ENCODE measurements at places on chromosomes 12 and 14. TPM values are rescaled to one million over a fixed set of nuclear protein-coding genes. Genes with fewer than 3 reads are reported as not detected.

The PIGH gene
- 25.7 TPM for total RNA-seq

The RIMBP2 gene
- total RNA-seq: 1.0 TPM

The FAM222A gene
- 5.5 TPM for total RNA-seq

The ITGA5 gene
- 108 TPM for total RNA-seq

The DPY19L2 gene
- total RNA-seq: 7.5 TPM

The SYCP3 gene
- 0.26 TPM for total RNA-seq

The PELI2 gene
- total RNA-seq: 5.5 TPM

The TMEM119 gene
- not detected for total RNA-seq

The GPR162 gene
- total RNA-seq: 23.2 TPM

The ATXN2 gene
- 94.4 TPM for total RNA-seq

GRCh38 chr14:83118029-83118428 is 1584.4 kb upstream of the SEL1L start:
- no peak for DNase-seq

DNA sequence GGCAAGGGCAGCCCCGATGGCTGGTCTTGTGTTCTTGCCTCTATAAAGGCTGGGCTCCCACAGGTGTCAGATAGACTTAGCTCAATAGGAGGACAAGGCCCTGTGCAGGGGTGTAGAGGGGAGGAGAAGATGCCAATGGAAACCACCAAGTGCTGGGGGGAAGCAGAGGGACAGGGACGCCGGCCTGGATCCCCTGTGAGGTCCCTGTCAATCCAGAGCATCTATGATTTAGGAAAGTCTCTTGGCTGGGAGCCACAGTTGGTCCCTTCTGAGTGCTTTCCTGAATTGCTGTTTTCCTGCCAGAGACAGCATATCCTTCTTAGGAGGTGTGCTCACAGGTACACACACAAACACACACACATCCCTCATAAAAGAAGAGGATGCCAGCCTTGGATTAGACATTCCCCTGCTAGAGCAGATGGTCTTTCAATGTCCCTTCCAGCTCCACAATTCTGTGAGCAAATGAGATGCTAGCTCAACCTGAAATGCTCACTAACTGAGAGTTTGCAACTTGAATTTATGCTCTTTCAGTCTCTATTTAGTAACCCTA is 62.7 kb downstream of the TTC7B start:
- DNase-seq: no peak

GRCh38 chr14:81256289-81256960 is 35.7 kb upstream of the GTF2A1 start:
- no peak for DNase-seq

- DNase-seq: no peak
Observed at GRCh38 chr12:95681210-95681765, 109.3 kb downstream of the NTN4 start.

DNA sequence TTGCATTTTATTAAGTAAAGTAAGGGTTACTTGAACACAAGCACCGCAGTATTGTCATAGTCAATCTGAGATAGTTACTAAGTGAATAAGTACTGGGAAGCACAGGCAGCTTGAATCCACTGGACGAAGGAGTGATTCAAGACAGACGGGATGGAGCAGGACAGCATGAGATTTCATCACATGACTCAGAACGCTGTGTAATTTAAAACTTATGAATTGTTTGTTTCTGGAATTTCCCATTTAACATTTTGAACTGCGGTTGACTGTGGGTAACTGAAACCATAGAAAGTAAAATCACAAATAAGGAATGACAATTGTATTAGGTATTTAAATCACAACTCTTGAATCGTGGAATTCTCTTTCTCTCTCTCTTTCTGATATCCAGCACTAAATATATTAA is 1630.4 kb upstream of the SEL1L start:
- DNase-seq: no peak

- DNase-seq: no peak
Observed at GRCh38 chr14:23055621-23056144, 1.6 kb downstream of the CDH24 start.

DNA sequence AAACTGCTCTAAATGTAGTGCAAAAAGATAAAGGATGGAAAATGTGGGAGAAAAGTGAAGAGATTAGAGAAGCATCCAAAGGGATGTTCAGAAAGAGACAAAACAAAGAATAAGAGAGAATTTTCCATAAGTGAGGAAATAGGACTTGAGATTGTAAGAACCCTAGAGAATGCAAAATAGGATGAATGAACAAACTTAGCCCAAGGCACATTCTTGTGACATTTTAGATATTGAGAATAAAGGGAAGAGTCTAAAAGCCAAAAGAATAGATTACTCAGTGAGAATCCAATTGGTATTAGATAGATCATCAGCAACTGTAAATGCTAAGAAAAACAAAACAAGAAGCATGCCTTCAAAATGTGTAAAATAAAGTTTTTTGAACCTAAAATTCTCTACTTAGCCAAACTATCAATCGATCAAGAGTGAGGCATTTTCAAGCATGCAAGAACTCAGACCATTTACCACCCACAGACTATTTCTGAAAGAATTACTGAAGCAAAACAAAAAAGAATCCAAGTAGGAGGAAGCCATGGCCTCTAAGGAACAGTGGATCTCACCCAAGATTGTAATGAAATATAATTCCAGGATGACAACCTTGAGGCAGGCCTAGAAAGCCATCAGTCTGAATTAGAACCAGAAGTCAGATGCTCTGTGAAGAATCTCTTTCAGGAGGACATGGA is 33.5 kb downstream of the DYRK2 start:
- DNase-seq: no peak

GRCh38 chr12:42097971-42098370 is 46.7 kb downstream of the GXYLT1 start:
- DNase-seq: no peak

- no peak for DNase-seq
Observed at GRCh38 chr14:52060080-52060479, 8.8 kb downstream of the NID2 start.

GRCh38 chr14:69427596-69427995 is 29.1 kb downstream of the SLC39A9 start:
- DNase-seq: no peak

- DNase-seq: no peak
Observed at GRCh38 chr14:61668282-61668681, 27.0 kb upstream of the HIF1A start.

DNA sequence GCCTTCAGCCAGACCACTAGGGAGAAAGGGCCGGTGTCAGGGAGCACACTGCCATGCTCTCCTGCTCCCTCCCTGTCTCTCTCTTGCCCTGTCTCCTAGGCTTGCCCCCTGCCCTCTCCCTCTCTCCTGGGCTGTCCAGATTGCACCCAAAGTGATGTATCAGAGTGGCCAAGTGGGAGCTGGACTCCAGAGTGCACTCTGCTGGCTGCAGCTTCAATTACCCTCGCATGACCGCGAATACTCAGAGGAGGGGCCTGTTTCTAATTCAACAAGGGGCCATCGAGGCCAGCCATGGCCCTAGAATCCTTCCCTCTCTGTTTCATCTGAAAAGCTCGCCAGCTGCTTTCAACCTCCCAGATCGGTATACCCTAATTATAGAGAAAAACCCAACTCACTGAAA is 206.4 kb upstream of the FKBP4 start:
- no peak for DNase-seq

DNA sequence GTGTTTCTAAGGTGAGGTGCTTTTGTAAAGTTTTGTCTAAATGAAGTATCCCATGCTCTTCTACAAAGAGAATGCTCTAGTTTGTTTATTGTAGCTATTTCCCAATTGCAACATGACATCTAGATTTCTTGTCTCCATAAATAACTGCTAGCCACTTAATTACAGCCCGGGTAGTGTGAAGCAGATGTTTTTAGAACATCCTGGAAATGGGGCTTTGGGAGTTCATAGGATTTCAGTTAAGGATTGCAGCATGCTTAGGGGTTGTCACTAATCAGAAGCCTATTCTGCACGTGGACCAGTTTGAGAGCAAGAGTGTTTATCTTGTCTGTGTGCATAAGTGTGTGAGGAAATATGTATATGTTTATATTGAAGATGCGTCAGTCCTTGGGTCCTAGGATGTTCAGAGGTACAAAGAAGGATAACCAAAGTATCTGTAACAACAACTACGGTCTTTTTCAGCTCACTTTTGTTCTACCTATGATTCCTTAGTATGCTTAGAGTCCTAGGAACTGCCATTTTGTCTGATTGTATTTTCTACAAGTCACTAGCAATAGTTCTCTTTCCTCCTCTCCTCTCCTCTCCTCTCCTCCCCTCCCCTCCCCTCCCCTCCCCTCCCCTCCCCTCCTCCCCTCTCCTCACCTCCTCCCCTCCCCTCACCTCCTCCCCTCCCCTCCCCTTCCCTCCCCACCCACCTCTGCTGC is 135.3 kb downstream of the ACSS3 start:
- DNase-seq: no peak

DNA sequence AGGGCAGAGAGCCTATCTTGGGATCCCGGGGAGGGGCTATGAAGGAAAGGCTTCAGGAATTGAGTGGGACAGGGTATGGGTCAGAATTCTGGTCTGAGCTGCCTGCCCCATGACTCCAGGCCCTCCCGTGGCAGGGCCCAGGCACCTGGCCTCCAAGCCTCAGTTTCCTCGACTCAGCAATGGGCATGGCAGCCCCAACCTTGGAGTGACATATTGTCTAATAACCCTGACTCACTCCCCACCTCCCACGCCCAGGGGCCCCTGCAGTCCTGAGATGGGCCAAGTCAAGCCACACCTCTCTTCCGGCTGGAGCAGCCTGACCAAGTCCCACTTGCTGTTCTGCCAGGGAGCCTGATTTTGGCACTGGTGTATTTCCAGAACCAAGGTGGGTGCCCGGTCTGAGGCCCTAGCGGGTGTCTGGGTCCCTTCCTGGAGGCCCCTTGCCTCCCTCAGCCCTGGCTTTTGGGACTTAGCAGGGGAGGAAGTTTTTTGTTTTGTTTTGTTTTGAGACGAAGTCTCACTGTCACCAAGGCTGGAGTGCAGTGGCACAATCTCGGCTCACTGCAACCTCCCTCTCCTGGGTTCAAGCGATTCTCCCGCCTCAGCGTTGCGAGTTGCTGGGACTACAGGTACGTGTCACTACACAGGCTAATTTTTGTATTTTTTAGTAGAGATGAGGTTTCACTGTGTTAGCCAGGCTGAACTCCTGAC is 40.3 kb upstream of the RCOR1 start:
- DNase-seq: no peak

DNA sequence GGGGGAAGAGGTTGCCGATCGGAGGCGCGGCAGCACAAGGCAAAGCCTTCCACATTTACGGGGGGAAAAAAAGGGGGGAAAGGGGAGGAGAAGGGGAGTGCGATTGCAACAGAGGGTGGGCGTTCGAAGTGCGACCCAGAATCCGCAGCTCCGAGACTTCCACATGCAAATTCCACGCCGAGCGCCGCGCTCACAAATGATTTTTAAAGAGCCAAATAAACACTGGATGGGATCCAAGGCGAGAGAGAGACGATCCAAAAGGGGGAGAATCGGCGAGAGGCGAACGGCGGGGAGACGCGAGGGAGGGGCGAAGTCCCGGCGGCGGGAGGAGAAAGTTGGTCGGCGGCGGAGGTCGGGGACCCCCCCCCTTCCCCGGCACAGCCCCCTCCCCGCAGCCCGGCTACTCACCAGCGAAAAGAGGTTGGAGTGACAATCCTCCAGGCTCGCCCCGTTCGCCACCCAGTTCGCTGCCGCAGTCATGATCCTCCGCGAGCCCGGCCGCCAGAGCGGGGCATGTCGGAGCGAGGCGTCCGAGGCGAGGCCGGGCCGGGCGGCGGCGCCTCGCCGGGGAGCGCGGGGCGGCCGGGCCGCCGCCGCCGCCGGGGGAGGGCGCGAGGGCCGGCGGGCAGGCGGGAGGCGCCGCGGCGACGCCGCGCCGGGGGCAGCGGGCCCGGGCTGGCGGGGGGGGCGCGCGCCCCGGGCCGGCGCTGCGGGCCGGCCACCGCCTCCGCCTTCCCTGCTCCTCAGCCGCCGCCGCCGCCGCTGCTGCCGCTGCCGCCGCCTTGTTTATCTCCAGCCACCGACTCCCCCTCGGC is 634 bp downstream of the MED13L start:
- DNase-seq: peak; percentile 78

GRCh38 chr14:77044783-77045237 is 16.3 kb upstream of the IRF2BPL start:
- no peak for DNase-seq

DNA sequence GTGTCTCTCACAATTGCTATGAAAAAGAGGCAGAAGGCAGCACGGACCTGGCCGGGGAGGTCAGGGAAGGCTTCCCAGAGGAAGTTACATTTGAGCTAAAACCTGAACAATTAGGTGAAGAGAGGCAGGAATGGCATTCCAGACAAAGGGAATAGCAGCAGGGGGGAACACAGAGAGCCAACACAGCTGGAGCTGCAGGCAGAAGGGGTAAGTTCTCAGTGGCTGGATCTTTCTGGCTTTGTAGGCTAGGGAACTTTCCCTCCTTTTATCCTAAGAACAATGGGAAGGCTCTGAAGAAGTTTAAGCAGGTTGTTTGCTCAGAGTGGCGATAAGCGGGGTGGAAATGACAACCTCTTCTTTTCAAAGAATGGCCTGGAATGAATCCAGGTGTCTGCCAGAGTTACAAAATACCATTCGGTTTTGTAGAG is 100.0 kb downstream of the PRIMA1 start:
- DNase-seq: no peak
